ENCODE measurements at places on chromosomes 5 and 9.

DNA sequence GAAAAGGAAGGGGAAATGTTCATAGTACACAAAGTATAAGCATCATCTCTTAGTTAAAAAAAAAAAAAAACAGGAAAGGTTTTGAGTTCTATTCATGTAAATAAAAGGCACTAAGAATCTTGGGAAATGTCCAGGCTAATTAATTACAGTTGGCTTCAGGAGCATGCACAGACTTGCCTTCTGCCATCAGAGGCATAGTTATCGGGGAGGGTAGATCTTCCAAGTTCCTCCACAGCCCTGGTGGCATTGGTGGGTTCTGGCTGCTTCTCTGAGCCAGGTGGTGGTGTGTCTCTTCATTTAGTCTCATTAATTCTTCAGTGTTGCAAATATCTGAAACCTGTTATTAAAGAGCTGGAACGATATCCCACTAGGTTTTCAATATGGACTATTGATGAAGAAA is 85.2 kb downstream of the TMEM252 start:
- no peak for DNase-seq

DNA sequence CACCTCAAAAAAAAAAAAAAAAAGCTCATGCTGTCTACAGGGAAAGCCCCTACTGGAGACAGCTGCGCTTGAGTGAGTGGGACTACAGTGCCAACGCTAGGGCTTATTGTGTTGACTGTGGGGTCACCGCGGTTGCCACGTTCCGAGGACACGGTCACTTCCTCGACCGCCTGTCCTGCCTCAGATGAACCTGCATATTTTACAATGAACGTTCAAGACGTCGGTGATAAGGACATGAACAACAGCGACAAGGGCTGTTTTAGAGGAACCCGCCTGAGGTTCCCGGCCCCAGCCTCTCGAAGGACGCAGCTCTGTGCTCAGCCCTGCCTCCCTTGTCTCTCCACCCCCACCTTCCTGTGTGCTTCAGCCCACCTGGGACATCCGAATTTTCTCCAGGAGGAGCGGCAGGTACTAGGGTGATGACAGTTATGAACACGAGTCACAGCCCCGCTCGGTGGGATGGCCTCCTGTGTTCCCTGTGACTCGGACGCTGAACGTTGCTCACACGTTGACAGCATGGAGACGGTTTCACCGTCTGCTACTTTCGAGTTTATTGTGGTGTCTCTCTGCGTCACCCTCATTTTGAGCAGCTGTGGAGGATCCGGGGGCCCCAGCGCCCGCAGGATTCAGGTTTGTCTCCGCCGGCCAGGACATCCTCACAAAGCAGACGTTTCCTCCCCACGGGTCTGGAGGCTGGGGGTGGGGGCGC is 11.3 kb upstream of the DIPK1B start:
- peak; percentile 65 for DNase-seq

DNA sequence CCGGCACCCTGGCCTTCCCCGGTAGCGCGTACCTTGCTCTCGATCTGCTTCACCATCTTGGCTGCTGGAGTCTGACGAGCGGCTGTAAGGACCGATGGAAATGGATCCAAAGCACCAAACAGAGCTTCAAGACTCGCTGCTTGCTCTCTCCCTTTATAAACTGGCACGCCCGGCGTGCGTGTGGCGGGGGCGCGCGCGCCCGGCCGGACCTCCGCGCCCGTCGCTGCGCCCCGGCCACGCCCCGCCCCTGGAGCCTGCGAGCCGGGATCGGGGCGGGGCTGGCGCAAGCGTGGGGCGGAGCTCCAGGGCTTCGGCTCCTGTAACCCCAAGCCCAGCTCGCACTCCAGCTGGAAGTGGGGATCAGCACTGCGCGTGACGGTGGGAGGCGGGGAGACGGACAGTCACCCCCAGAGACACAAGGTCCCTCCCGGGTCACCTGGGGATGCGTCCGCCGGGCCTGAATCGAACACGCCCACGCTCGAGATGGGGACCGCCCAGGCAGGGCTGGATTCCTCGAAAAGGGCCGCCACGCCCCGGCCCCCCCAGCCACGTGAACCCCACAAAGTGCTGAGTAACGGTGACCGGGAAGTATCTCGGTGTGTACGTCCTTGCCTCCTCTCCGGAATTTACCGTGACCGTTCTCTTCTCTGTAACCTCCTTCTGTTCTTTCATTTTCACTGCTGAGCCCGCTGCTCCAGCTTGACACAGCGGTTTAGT is at the start of gene TXN:
Gene TXN (minus strand): TSS at position 128 of the 717 bp plus-strand sequence. CDS start 72 bp downstream, at position 56.
- DNase-seq: peak; percentile 89

DNA sequence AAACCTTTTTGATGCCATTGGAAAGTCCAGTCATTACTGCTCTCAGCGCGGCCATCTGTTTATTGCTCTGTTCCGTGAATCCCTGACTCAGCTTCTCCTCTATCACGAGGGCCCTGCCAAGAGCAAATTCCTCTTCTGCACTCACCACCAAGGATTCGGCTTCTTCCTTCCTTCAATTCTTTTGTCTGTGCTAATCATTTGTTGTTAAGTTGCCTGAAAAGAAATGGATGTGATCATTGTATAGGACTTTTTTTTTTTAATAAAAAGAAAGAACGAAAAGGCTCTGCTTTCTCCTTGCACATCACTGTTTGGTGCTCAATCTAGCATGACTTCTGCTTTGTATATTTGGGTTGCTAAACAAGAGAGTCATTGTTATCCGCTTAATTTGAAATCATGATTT is 128.7 kb upstream of the PIK3R1 start:
- DNase-seq: no peak

DNA sequence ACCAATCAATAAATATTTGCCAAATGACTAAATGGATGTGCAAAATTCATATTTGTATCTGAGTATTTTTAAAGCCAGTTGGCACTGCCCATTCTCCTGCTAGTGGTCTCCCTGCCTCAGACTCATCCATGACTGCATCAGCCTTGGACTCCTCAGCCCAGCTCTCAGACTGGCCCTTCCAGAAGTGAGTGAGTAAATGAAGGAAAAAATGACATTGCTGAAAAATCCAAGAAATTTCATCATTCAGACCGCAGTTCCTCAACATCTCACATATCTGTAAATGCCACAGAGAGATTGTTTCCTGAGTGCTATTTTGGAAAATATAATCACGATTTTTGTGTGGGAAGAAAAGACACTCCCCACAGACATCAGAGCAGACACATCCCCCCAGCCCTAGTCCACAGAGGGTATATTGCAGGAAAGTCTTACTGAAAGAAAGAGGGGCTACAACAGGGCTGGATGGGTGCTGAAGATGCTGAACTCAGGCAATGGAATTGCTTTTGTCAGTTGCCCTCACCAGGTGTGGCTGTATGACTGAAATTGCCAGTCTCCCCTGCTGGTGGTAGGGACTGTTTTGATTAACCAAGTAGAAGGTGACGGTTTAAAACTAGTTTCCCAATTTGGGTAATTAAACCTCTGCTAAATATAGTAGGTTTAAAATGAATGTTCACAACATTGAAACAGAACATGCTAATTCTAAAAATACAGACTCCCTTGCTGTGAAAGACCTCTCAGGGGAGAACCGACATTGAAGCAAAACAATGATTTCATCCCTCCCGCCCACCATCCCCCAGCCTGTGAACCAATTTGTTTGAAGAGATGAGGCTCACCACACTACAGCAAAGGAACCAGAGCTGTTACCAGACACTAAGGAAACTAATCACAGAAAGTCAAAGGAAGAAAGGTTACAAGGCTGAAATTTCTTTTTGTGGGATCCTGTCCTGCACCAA is 158.8 kb downstream of the DEPDC1B start:
- peak; percentile 9 for DNase-seq

DNA sequence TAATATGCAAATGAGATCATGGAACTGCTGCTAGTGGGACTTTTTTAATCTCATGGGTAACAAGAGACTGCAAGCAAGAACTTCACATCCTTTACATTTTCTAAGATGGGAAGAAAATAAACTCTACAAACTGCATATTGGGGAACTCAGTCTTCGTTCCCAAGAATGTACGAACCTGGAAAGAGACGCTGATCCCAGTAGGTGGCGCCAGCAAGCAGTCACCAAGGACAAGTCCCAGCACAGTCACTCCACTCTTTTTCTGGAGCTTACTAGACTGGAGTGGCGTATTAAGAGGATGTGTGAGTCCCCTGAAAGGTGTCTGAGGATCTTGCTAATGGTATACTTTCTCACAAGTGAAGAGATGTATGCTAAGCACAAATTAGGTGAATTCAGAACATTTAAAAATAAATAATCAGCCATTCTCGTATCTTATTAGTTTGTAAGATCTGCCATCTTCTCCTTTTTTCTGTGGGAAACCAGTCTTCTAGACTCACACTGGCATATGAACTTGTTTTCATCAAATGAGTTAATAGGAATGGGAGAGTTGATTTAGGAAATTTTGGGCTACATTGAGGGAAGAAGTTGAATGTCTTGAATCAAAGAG is 16.0 kb upstream of the PUM3 start:
- peak; percentile 45 for DNase-seq

DNA sequence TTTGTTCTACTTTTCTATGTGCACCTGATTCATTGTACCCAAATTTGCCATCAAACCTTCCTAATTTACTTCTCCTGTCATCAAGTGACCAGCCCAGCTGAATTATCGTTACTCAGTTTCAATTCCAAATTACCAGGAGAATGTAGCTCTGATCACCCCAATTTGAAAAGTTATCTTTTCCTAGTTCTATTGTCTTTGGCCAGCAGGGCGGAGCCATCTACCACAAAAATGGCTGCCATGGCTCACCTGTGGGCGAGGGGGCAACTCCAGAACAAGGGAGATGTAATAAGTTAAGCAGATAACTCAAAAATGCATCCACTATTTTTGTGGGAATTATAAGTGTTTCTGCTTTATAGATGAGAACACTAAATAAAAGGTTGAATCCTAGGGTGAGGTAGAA is 133.8 kb upstream of the MOCS2 start:
- no peak for DNase-seq

GRCh38 chr5:134561871-134562296 is 36.4 kb downstream of the JADE2 start:
- DNase-seq: no peak

GRCh38 chr9:124488641-124489210 is 18.5 kb downstream of the NR5A1 start:
- no peak for DNase-seq

DNA sequence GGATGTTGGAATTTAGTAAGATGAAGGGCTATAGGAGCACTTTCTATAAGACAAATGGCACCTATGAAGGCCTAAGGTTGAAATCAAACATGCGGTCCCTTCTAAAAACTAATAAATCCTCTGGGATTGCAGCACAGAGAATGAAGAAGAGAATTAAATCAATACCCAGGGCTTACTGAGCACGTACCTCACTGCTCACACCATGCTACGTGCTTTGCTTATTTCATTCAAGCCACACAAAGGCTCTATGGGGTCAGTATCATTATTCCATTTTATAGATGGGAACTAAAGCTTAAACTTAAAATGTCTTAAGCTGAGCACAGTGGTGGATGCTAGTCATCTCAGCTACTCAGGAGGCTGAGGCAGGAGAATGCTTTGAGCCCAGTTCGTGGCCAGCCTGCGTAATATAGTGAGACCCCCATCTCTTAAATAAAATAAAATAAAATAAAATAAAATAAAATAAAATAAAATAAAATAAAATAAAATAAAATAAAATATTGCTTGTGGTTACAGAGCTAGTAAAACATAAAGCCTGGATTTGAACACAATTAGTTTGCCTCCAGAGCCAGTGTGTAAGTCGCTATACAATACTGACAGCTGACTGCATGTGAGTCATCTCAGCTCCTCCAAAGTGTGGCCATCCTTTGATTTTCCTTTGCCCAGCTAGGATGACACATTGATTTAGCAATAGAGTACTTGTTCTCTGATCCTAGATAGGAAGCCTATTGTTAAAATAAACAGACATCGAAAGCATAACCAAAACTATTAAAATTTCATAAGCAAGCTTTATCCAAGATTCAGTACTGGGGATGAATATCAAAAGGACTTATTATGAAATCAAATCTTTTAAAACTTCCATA is 20.9 kb upstream of the DPYSL3 start:
- DNase-seq: no peak

GRCh38 chr5:125057912-125058826 is 311.7 kb upstream of the ZNF608 start:
- DNase-seq: no peak

All from CD8-positive, alpha-beta T cell (primary cell).